ENCODE measurements at places on chromosomes 16 and 17.

DNA sequence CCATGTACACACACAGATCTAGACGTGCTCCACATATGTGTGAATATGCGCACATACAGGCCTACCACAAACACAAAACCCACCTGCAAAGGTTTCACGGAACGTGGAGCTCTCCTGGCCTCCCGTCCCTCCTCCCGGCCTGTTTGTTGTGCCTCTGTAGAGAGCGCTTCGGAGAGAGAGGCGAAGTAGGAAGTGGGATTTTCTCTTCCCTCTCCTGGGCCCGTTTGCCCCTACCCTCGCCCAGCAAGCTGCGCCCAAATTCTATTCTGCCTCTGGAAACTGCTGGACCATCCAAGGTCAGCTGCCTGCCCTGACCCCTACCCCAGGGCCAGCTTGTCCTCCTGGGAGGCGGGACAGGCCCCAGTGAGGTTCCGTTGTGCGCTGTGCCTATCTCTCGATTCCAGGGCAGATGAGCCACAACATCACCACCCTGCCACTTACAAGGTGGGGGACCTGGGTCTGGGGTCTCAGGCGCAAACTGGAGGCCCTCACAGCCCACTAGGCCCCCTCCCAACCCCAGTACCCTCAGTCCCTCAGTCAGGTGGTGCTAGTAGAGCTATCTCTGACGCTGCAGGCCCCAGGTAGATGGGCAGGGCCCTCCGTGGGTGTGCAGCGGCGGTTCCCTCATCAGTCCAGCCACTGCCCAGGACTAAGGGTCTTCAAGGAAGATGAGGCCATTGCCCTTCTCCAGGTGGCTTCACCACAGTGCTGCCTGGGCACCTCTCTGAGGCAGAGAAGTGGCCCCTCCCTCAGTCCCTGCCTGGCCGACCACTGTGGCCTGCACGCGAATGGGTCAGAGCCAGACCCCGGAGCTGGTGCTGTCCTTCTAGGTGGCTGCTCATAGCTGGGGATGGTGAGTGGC, 54.2 kb downstream of the BEAN1 start:
- DNase-seq: no peak

- no peak for DNase-seq
These were observed 140.8 kb upstream of the CHMP6 start for GRCh38 chr17:80850817-80851216.

DNA sequence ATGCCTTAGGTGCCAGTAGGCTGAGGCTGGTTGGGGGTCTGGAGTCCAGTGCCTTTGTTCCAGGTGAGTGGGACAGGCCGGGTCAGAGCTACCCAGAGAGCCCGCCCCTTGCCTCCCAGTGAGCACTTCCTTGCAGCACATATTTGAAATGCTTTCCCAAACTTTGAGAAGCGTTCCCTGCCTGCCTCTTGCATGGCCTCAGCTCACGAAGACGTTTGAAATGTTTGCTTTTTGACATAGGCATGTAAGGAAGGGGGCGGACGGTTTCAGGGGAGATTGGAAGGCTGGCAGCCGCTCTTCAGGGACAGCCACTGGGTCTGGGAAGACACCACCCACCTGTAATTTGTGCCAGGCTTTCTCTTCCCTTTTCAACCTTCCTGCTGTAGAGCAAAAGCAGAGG, 5.1 kb upstream of the FOXL1 start:
- no peak for DNase-seq

DNA sequence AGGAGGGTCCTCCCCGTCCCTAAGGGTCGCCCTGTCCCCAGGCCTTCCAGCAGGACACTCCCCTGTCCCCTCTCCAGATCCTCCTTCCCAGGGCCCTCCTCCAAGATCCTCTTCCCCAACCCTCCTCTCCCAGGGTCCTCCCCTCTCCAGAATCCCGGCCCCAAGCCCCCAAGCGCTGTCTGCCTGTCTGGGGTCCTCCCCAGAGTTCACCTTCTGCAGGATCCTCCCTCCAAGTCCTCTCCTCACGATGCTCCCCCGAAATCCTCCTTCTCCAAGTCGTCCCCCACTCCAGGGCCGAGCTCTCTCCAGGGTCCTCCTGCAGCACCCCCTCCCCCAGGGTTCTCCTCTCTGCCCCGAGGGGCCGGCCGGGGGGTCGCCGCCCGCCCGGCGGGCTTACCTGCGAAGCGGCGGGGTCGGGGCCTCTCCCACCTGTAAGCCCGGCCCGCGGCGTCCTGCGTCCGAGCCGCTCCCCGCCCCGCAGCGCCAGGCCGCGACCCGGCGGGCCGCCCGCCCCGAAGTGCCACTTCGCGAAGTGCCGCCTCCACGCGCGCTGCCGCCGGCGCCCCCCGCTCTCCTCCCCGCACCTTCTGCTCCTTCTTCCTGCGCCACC, 678 bp upstream of the BAIAP2 start:
- DNase-seq: no peak

DNA sequence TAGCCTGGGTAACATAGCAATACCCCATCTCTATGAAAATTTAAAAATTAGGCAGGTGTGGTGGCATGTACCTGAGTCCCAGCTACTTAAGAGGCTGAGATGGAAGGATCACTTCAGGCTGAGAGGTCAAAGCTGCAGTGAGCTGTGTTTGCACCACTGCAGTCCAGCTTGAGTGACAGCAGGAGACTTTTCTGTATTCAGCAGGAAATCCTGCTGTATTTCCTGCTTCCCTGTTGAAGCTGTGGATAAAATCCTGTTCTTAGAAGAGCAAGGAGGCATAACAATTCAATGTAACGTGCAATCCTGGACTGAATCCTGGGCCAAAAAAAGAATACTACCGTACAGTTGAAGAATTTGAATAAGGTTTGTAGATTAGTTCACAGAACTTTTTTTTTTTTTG, 62.2 kb downstream of the FBXL20 start:
- peak; percentile 33 for DNase-seq

- no peak for DNase-seq
These were observed 7.6 kb upstream of the CNP start for GRCh38 chr17:41959030-41959335.

DNA sequence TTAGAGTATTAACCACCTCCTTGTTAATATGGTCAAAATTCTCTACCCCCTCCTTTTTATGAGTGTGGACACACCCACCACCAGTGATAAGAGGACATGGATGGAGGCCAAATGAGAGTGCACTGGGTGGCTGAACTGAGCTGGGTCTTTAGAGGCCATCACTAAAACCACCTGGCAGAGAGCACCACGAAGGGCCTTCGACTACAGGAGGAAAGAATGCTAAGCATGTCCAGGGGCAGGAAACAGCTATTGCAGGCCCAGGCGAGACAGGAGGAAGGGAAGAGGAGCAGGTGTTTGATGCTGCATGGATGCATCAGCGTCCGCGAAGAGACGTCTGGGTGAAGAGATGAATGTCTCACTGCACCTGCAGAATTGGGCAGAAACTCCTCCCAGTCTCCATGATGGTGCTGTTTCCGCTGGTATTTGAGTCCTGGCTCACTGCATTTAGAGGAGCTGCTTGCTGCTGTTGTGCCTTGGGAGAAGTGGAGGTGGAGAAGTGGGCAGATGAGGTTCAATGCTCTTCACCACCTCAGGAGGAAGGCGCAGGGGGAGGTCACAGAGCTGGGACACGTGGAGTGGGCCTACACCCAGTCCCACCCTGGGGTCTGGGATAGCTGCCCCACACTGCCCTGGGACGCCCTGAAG, 33.2 kb downstream of the SPHK1 start:
- no peak for DNase-seq

DNA sequence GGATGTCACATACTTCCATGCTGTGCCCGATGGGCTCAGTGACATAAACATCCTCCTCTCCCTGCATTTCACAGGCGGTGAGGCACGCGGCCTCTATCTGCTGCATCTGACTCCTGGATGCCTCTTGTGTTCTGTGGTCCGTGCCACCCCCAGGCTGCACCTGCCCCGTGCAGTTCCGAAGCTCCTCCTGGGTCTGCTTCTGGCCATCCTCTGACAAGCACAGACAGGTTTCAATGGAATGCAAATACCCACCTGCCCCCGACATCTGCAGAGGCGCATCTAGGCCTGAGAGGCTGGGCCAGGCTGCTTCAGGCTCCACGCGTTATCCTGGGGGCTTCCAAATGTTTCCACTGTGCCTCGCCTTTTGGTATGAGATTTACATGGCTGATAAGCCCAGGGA, 46.3 kb upstream of the DNAH17 start:
- no peak for DNase-seq

GRCh38 chr17:8828517-8828875, 29.3 kb upstream of the MFSD6L start:
- no peak for DNase-seq

GRCh38 chr16:57273826-57274225, 10.6 kb downstream of the PLLP start:
- no peak for DNase-seq

DNA sequence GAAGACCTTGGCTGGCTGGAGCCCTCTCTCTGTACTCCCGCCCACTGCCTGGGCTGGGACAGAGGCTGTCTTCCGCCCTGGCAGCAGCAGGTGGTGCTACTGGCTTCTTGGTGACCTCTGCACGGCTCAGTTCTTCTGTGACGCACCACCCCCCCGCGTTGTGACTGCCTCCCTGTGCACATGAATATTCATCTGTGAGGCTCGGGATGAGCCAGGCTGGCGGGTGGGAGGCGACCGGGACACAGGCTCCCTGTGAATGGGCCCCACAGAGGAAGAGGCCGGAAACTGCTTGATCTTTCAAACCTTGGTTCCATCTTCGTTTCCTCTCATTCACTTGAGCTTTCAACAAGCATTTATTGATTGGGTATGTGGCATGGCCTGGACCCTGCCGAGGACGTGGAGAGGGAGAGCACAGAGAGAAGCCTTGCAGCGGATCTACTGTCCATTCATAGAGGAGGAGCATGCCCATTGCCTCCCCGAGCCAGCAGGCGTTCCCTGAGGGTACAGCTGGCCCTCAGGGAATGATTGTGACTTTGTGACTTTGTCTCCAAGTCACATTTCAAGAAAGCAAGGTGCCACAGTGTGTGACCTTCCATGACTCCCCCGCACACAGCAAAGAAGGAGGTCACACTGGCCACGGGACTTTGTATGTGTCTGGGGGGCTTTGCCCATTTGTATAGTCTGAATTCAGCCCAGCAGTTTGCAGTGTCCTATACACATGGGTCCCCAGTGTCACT, 45.0 kb downstream of the B9D1 start:
- peak; percentile 52 for DNase-seq

DNA sequence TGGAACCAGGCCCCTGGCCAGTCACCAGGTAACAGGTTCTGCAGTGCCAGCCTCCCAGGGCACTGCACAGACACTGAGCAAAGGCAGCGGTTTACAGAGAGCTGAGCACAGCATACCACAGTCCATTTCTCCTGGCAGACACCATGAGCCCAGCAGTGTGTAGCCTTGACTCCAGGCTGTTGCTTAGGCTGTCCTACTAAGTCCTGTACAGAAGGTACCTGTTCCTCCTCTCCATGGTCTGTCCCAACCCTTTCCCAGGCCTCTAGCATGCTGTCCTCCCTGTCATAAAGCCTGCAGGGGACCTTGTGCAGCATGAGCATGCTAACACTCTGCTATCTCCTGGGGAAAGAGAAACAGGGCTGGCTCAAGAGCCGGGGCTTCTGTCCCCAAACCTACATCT, 20.0 kb downstream of the ATP6V0D1 start:
- no peak for DNase-seq

GRCh38 chr17:72560303-72561247, 439.8 kb downstream of the SOX9 start:
- peak; percentile 54 for DNase-seq

GRCh38 chr17:16419929-16420271, 4.5 kb downstream of the TRPV2 start:
- no peak for DNase-seq

GRCh38 chr17:10812674-10813073, 8.8 kb upstream of the TMEM238L start:
- no peak for DNase-seq

DNA sequence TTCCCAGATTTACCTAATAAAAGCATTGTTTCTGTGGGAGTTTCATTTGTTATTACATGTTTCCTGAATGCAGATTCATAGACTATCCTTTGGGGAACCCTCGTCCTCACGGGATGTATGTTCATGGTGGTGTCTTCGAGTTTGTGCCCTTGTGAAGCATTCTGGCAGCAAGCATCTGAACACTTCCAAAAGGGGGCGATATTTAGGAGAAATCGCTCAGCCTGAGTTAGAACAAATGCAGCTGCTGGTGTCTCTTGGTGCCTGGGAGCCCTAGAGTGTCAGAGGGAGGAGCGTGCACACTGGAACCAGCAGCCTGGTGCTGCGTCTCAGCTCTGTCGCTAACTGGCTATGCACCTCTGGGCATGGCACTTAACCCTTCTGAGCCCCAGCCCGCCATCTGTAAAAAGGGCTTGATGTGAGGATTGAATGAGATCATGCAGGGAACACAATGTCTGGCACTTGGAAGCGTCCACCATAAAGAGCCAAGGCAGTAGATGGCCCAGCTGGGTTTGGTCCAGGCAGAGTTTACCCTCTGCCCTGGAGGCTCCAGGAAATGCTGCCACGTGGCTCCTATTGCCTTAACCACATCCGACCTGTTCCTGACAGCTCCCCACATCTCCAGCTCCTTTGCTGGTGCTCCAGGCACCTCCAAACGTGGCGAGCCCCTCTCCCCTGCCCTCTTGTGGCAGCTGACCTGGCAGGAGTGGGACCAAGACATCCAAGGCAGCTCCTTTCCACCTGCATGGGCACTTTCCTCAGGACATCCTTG, 25.0 kb upstream of the C16orf78 start:
- no peak for DNase-seq

DNA sequence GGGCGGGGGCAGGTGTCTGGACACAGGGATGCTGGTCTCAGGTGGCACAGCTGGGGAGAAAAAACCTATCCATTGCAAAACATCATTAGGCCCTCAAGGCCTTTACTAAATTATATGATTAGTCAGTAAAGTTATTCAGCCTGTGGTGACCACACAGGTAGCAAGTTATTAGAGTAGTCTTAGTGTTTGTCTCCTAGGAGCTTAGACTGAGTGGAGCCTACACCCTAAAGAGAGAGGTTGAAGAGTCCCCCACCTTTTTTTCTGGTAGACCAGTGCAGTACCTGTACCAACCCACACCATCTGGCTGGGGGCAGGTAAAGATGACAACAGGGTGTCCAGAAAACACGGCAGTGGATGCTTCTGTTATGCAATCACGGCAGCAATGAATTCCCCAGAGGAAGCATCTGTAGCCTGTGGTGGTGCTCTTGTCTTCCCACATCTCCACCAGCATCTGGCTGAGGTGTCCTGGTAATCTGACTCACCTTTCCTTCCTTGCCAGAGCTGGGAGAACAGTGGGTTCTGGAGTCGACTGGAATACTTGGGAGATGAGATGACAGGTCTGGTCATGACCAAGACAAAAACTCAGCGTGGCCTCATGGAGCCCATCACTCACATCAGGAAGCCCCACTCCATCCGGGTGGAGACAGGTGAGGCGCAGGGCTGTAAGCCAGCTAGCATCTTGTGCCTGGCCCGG, 11.0 kb downstream of the MYCBPAP start:
- DNase-seq: no peak
